Heart left ventricle (tissue), 16 donors: ENCODE measurements at places on chromosomes 2 and 18. TPM values are rescaled to one million over a fixed set of nuclear protein-coding genes. Genes with fewer than 3 reads are reported as not detected.

DNA sequence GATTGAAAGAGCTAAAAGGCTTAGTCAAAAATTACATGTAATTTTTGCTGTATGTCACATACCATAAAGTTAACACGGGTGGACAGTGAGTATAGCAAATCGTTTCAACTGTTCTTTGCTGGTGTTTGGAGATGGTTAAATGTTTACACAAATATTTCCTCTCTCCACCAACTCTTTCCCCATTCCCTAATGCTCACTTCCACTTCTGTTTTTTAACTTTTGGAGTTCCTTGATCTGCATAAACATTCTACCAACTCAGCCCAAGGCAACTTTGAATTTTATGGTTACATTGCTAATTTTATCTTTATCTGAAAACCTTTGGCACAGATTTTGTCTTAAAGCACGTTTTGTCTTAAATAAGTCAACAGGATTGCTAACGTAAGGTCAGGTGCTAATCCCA lies 1.9 kb upstream of the SPOPL start:
- no peak for DNase-seq

GRCh38 chr2:127175041-127175721 lies 44.9 kb downstream of the CYP27C1 start:
- peak; percentile 50 for DNase-seq

DNA sequence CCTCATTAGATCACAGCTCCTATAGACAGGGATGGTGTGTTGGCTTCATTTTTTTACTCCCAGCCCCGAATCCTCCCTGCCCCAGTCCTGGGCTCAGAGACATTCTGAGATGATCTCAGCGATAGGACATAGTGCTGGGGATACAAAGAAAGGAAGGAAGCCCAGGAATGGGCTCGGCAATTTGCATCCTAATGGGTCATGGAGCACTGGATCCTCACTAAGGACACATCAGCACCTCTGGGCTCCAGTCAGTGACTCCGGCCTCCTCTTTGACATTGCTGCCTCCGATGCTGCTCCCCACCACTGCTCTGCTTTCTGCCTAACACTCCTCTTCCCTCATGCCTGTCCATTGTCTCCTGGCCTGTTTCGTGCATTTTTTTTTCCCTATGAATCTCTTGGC lies 489.1 kb downstream of the STK39 start:
- DNase-seq: no peak

GRCh38 chr2:120642646-120643045 lies 93.0 kb upstream of the GLI2 start:
- no peak for DNase-seq

DNA sequence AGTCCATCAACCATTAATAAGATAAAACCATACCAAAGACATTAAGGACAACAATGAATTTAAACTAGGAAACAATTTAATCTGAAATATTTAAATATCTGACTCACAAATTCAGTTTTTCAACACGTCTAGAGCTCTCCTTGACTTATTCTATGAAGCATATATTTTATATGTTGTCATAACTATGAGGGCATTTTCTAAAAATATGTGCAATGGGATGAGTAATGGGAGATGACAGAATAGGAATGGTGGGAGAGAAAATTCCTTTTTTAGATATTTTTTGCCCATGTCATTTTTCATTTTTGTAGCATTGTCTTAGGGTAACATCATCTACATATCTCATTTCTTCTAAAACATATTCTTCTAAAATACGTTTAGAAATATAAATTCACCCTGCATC lies 79.2 kb upstream of the CDH2 start:
- no peak for DNase-seq

GULP1 gene
- 1.1 TPM for polyA plus RNA-seq

- no peak for DNase-seq
These were observed 145.1 kb downstream of the PTGR3 start for GRCh38 chr18:75063615-75064512.

TRIM54 gene
- polyA plus RNA-seq: 324 TPM

EVX2 gene
- not detected for polyA plus RNA-seq

GRCh38 chr18:54880395-54881105 lies 52.3 kb downstream of the RAB27B start:
- no peak for DNase-seq

ZAP70 gene
- polyA plus RNA-seq: 0.65 TPM

DNA sequence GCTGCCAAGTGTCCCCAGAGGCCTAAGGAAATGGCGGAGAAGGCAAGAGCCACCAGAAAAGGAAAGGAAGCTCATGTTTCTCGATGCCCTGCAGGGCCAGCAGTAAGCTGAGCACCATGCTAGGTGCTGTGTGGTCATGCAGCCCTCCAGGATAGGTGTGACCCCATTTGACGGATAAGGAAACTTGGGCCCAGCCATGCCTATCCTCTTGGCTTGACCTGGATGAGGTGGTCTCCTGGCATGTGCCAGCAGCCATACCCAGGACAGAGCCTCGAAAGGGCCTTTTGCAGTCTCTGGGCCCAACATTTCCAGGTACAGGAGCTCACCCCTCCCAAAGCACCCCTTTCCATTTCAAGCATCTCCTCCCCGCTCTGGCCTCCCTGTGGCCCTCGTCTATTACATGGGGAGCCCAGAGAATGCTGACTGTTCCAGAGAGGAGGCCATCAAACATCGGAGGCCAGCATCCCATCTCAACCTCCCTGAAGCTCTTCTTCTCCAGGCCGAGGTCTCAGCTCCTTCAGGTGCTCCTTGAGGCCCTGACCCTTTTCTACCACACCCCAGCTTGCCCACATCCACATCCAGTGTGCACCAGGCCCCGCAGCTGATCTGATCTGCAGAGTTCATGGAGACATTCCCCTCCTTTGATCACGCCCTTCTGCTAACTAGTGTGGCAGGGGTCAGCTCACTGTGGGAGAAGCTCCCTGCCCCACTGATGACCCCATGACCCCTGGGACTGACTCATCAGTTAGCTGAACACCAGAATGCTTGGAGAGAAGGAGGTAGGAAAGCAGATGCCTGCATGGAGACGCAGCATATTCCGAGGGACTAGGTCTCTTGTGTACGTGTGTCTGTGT lies 208.4 kb downstream of the TNS1 start:
- no peak for DNase-seq

- no peak for DNase-seq
These were observed 332.0 kb upstream of the CHAC2 start for GRCh38 chr2:53435610-53436009.

C2orf80 gene
- not detected for polyA plus RNA-seq

STPG4 gene
- polyA plus RNA-seq: not detected

- DNase-seq: no peak
These were observed 11.5 kb downstream of the SFTPB start for GRCh38 chr2:85656468-85656867.
